ENCODE measurements at places on chromosomes 13 and 19. TPM values are rescaled to one million over a fixed set of nuclear protein-coding genes. Genes with fewer than 3 reads are reported as not detected.

Gene GFY
- not detected for total RNA-seq

Gene C13orf42
- not detected for total RNA-seq

Gene IL11
- 0.23 TPM for total RNA-seq

Gene OLFM2
- total RNA-seq: 1.4 TPM

Gene ZNF491
- 2.8 TPM for total RNA-seq

Gene PGLYRP2
- not detected for total RNA-seq

Gene GRK1
- total RNA-seq: not detected

Gene NXNL1
- total RNA-seq: not detected

Gene MEDAG
- 171 TPM for total RNA-seq

Gene GNG8
- not detected for total RNA-seq

Gene KIR2DL1
- total RNA-seq: not detected

Gene FAM32A
- total RNA-seq: 91.3 TPM

Gene CNMD
- total RNA-seq: not detected

Gene APOC4
- not detected for total RNA-seq

Gene OVOL3
- not detected for total RNA-seq

Gene STX10
- 90.8 TPM for total RNA-seq

Gene NALCN
- 7.1 TPM for total RNA-seq

Gene MIA
- not detected for total RNA-seq

Gene LGI4
- 0.15 TPM for total RNA-seq

Gene CLEC17A
- not detected for total RNA-seq

Gene ZNF575
- total RNA-seq: 0.08 TPM

Gene PROZ
- not detected for total RNA-seq

Measured in smooth muscle cell of the coronary artery (primary cell).